ENCODE measurements at places on chromosomes 11 and 22.

GRCh38 chr11:3138178-3139085, 26.7 kb downstream of the OSBPL5 start:
- DNase-seq = no peak

DNA sequence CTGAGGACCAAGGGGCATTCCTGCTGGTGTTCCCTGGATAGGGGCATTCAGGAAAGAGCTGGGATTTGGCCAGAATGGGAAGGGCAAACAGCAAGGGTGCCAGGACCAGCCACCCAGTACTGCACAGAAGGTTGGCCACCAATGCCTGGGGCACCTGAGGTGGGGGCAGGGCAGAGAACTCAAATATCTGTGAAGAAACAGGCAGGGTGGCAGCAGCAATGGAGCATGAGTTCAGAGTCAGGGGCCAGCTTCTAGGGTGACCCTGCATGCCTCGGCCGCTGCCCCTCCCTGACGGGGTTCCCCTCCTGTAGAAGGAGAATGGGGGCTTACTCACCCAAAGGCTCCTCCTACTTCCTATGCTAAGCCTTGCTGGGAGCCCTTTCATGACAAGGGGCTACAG, 79.3 kb upstream of the SHANK2 start:
- DNase-seq = no peak

DNA sequence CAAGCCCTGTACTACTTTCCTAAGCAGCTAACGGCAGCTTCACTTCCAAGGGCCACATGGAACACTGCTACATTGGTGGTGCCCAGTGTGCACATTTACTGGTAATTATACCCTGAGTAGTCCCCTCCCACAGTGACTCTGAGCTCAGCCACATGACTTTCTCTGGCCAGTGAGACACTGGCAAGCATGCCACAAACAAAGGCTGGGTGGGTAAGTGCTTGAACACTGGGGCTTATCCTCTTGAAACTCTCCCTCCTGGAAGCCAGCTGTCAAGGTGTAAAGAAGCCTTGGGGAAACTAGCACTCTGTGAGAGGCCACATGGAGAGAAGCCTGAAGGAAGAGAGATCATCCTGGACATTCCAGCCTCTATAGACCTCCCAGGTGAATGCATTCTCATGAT, 54.4 kb upstream of the DRD2 start:
- DNase-seq = no peak

DNA sequence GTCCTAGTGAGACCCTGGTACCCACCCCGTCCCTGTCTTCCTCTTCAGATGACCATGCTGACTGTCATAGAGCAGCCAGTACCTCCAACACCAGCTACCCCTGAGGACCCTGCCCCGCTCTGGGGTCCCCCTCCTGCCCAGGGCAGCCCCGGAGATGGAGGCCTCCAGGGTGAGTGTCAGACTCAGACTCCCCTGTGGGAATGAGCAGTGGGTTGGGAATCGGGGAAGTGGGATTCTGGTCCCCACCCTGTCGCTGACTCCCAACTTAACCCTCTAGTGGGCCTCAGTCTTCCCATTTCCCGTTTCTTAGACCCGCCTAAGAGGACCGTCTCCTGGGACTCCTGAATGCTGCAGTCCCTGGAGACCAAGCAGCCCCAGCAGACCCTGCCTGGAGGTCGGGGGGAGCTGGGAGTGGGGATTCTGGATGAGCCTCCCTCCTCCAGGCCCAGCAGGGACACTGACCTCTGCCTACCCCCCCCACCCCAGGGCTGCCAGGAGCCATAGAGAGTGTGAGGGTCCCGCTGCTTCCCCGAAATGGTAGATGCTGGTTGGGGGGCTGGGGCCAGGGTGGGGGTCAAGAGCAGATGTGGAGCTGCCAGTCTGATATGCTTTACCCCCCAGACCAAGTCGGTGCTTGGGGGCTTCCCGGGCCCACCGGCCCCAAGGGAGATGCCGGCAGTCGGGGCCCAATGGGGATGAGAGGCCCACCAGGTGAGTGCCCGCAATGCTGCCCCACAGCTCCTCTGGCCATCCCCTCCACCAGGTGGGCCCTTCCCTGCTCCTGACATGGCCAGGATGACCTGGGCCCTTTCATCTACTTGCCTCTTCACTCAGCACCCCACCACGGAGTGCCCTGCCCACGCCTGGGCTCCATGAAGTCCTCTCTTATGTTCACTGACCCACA, 25.5 kb downstream of the EMID1 start:
- no peak for DNase-seq

DNA sequence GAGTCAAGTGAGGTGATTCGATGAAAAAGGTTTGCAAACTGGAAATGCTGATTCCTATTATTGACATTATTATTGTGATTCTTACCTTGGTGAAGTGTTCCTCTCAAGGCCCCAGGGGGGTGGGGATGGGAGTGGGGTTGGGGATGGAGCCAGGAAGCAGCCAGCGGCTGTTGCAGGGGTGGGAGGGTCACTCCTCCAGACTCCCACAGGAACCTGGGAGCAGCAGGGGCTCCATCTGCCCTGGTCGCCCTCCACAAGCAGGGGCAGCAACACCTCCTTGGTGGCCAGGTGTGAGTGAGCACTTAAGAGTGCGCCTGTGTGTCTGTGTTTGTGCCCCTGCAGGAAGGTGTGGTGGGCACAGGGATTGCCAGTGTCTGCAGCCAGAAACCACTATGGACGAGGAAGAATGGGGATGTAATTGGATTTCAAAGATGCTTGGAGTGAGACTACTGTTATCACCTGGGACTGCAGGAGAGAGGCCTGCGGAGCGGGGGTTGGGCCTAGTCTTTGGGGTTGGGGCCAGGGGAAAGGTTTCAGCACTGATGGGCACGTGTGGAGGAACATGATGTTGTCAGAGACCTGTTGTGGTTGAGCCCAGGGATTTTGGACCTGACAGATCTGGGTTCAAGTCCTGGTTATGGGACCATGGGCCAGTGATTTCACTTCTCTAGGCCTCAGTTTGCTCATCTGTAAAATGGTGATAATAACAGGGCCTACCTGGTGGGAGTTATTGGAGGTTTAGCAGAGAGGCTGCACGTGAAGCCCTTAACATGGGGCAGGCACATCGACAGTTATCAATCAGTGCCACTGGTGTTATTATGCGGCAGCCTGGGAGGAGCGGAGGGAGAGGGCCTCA, 3.6 kb upstream of the TP53I11 start:
- no peak for DNase-seq

GRCh38 chr11:19320827-19321226, 80.1 kb upstream of the E2F8 start:
- DNase-seq = no peak

GRCh38 chr11:995752-996420, 40.6 kb downstream of the MUC6 start:
- no peak for DNase-seq

DNA sequence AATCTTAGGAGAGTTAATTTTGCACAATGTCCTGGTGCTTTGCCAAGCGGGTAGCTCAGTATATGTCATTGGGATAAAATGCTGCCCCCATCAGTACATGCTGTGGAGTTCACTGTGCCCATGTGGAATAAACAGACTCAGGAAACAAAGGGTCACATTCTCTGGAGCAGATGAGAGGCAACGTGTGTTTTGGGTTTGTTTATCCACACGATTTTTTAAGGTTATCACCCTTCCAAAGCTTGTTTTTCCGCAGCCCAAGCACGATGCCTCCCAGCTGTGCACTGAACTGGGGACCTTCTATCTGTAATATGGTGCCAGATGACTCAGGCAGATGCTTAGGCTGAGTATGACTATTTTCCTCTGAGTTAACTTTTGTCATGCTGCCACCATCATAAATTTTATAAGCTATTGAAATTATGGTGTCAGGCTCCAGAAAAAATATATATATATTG, 6.5 kb downstream of the OR4D6 start:
- no peak for DNase-seq

DNA sequence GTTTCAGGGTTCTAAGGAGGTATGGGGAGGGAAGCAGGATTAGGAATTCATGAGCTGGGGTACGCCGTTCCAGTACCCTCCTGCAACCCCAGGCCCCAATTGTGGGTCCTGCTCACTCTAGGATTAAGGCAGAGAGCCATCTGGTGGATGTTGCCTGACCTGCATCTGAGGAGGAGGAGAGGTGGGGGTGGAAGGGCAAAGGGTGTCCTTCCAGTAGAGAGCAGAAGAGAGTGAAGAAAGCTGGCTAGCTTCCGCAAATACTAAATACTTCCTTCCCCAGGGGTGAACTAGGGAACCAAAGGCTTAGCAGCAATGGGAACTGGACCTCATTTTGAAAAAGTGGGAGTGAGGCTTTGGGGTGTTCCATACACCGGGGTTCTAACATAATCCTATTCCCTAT, 10.6 kb downstream of the LRRC51 start:
- peak; percentile 54 for DNase-seq

DNA sequence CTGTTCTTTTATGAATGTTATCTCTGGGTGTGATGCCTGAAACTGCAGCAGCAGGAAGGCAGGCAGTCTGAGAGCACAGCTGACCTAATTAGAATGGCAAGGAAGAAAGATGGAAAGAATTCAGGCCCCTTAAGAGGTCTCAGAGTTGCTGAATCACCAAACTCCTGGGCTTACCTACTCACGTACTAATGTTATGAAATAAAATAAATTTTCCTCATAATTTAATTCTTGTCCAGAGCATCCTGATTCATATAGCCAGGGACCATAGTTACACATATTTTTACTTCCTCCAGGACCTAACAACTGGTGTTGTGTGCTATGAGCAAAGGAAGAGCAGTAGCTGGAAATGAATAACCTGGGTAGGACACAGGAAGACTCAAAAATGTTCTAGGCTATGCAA, 41.9 kb downstream of the SNX19 start:
- no peak for DNase-seq

GRCh38 chr22:47344414-47344813, 582.0 kb downstream of the TBC1D22A start:
- DNase-seq = no peak

GRCh38 chr11:2674658-2675131, 25.1 kb downstream of the KCNQ1OT1 start:
- no peak for DNase-seq

DNA sequence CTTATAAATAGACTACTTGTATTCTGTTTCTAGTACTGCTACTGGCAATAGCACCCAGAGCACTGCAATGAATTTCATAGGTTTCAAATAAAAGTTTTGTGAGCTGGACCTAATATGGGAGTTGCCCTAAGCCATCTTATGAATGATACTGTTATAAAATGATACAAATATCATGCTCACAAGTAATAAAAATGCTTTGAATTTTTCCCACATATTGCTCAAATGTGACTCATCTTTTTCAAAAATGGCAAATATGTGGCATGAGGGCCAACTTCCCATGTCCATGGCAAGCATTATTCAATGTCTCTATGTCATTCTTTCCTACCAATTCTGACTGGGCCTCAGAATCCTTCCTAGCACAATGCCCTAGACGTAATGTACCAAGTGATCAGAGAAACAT, 137.6 kb downstream of the TRPC6 start:
- DNase-seq = no peak

GRCh38 chr11:6637871-6638270, 17.7 kb downstream of the DCHS1 start:
- DNase-seq = no peak

DNA sequence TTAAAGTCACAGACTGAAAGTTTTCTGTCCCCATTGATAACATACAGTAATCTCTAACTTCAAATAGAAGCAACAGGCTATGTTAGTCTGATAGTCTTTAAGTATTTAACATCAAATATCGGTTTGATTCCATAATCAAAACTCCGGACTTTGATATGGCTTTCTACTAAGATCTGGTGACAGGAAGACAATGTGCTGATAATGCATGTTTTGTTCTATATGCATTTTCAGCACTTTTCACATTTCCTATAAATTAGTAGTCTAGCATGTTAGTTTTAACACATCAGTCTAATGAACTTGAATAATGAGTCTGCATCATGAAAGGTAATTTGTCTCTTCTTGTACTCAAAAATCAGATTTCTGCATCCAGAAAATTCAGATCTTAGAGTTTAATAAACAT, 252.7 kb downstream of the SBF2 start:
- DNase-seq = no peak

GRCh38 chr11:33721426-33721825, 14.8 kb downstream of the CD59 start:
- no peak for DNase-seq

- no peak for DNase-seq
Observed at GRCh38 chr22:28015046-28015425, 96.0 kb upstream of the PITPNB start.
